ENCODE measurements at places on chromosomes 6 and 20.

- DNase-seq, result no peak
These were observed 158.6 kb upstream of the RIMS1 start for GRCh38 chr6:71727632-71728294.

- DNase-seq, result no peak
These were observed 24.0 kb upstream of the MLN start for GRCh38 chr6:33827546-33828451.

DNA sequence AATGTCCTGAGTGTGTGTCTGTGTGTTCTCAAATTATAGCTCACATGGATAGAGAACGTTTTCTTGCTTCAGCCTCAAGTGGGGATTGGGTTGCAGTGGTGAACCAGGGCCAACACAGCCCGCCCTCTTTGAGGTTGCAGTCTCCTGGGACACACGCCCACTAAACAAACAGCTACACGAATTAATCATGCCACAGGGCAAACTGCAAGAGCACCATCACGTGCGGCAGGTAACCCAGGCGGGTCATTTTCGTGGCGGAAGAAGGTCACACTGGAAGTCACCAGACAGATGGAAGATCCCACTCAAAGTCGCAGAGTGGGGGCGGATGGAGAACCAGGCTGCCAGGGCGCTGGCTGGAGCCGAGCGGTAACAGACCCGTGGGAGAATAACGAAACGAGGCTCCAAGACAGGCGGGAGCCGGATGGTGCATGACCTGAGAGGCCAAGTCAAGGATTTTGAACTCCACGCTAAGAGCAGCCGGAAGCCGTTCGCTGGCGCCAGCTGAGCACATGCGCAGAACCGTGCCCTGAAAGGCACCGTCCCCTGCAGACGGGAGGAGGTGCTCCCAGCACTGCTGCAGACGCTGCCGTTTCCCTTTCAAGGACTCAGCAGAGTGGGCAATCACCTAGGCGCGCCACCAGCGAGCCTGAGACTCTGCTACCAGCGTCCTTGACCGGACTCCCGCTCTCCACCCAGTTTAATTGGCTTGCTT, 10.7 kb downstream of the DLL1 start:
- DNase-seq, result no peak

DNA sequence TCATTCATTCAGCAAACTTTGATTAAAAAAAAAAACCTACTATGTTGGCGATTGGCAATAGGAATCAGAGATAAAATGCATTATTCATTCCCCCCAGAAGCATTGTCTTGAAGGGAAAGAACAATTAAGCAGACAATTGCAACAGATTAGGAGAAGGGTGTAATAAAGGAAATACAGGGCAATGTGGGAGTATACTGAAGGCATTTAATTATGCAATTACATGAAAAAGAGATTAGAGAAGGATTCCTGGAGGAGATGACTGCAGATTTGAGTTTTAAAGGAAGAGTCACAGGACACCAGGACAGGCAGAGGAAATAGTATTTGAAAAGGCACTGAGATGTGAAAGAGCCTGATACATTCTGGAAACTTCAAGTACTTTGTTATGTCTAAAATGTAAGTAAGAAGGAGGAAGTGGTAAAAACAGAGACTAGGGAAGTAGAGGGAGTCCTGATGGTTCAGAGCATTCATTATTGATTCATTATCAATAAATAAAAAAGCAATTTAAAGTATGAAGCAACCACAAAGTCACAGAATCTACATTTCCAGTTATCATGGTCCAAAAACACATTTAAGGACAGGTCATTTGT, 43.7 kb downstream of the THEMIS start:
- no peak for DNase-seq

- DNase-seq, result no peak
These were observed 117.0 kb upstream of the ASCC3 start for GRCh38 chr6:100998111-100998510.

DNA sequence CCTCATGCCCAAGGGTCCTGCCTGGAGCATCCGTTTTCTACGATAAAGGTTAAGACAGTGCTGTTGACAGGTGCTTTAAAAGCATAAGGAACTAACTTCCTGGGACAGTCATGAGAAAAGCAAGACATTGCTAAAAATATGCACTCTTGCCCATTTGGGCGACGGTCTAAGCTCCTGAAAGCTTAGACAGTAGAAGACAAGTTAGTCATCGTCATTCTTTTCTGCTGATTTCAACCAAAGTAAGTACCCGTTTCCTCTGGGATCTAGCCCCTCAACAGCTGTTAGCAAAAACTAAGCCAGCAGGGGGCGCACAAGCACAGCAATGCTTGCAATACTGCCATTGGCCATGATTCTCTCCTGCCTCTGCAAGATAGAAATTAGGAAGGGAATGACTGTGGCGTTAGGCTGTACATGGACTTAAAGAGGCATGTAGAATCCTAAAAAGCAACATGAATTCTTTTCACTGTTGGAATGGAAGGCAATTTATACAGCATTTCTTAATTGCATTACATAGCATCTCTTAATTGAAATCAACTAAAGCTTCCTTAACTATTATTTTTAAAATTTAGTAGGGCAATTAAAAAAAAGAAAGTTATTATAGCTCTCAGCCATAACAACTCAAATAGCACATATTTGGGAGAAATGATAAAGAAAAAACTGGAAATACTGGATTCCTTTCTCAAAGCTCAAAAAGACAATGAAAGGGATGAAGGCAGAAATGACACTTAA, 147.8 kb upstream of the RALGAPA2 start:
- DNase-seq, result peak; percentile 82

- DNase-seq, result peak; percentile 51
These were observed at the start of gene TPBG for GRCh38 chr6:82363428-82364086. TPBG (plus strand) TSS chr6:82363817; CDS start chr6:82364962, 1,145 bp downstream.

DNA sequence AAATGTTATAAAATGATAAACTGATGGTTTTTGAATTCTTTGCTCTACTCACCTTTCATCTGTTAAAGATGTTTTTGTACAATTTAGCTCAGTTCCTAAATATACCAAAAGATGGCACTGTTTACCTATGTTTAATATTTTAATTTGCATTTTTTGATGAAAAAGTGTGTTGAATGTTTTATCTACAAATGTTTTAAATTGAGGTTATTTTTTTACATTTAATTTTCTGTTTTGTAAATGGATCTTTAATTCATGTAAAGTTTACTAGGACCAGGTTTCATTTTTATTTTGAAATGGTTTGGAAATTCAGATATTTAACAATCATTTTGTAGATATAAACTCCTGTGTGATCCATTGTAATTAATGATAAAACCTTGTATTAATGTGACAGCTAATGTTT, 30.0 kb downstream of the CDKAL1 start:
- peak; percentile 29 for DNase-seq

- DNase-seq, result no peak
These were observed 69.5 kb downstream of the FAM217A start for GRCh38 chr6:4009486-4009885.

DNA sequence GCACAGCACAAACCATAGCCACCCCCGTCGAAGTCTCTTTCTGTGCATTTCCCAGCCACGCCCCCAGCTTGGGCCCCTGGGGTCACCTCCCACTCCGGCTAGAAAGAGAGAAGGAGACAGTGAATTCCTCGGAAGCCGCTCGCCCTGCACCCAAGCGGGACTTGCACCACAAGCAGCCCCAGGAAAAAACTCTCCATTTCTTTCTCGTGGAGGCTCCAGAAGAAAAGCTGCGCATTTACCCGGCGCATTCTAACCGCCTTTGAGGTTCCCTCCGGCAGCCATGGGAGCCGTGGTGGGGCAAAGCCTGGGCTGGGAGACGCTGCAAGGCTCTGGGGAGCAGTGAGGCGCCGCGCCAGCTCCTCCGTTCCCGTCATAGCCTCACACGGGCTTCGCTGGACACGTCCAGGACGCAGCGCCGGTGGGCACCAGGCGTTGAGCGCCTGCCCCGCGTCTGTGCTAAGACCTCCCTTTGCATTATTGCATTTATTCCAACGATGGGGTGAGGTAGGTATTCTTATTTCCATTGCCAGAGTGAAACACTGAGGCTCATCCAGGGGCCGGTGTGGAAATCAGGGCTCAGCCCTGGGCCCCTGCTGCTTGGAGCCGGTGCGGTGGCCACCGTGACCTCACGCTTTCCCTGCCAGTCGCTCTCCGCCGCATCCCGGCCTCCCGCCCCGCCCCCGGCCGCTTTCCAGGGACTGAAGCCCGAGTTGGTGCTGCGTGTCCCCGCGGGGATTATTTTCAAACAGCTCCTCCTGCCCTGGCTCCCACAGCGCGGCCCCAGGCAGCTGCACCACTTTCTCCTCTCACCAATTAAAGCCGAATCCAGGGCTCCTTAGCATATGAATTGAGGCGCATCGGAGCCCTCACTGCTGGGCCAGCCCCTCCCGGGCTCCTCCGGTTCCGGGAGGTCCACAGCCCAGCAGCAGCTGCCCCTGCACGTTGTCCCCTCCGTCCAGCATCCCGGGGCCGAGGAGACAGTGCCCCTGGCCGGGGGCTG, 148.3 kb upstream of the AFDN start:
- no peak for DNase-seq

DNA sequence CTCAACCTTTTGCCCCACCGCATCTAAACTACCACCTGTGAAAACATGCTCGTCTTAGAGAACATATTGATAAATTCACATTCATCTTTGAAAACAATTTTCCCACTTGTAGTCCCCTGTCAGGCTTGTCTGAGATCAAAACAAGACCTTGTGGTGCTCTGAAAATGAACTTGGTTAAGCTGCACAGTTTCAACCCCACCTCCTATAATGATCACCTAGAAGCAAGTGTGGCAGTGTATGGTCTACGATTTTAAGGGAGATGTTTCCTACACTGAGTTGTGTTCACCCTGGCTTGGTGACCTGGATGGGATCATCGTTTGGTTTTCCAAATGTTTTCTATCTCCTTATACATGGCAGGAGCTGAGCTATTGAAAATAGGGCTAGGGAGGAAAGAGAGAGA, 539.4 kb downstream of the DOK5 start:
- no peak for DNase-seq

GRCh38 chr20:24017458-24017755, 28.8 kb upstream of the GGTLC1 start:
- DNase-seq, result no peak

DNA sequence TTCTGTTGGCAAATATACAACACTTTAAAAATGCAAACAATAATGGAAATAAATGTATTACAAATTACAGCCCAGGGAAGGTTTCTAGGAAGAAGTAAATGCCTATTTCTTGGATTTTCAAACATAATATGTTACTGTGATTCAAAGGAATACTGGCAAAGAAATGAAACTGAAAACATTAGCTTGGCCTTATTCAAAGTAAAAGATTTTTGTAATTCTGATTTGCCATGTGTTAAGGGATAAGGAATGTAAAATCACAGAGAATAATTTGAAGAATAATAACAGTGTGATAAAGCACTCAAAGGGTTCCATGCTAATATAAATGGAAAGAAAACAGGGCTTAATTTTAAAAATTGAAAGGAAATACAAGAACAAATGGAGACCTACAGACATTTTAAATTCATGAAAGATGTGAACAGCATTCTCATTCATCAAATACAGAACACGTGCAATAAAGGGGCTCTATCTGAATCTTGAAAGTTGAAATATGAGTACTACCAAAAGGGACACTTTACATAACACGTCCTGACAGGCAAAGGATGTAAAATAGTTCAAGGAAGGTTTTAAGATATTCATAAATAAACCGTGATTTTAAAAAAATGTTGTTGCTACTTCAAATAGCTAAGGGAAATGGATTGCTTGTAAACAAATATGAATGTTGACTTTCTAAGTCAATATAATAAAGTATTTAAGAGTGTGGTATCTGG, 138.1 kb downstream of the RFPL4B start:
- no peak for DNase-seq

DNA sequence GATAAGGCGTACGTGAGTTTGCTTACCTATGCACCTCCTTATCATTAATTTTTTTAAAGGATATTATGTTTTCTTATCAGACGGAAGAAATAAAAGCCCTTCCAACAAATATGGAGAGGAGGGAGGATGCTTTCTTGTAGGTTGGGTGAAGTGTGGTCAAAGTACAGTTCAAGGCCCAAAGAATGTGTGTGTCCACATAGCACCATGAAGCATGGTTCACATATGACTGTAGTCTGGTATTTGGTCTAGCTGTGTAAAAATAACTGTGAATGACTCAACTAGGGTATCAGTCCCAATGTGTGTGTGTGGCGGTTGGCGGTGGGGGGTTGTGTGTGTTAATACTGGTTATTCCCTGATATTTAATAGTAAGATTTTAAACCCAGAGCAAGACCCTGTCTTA, 212.7 kb downstream of the TMEM242 start:
- no peak for DNase-seq

DNA sequence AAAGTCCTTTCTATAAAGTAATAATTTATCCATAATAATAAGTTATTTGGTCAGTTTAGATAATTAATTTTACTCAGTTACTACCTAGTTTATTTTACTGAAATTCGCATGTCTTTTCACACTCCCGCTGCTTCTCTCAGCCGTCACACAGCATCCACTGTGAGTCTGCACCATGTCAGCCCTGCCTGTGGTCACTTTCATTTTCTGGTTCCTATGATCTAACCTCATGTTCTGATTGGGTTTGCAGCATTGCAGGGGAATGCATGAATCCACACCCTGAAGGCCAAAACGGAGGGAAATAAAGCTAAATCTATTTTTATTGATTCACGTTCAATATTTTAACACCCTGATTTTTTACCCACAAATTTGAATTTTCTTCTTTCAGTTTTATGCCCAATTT, 47.4 kb downstream of the PDE10A start:
- peak; percentile 80 for DNase-seq

DNA sequence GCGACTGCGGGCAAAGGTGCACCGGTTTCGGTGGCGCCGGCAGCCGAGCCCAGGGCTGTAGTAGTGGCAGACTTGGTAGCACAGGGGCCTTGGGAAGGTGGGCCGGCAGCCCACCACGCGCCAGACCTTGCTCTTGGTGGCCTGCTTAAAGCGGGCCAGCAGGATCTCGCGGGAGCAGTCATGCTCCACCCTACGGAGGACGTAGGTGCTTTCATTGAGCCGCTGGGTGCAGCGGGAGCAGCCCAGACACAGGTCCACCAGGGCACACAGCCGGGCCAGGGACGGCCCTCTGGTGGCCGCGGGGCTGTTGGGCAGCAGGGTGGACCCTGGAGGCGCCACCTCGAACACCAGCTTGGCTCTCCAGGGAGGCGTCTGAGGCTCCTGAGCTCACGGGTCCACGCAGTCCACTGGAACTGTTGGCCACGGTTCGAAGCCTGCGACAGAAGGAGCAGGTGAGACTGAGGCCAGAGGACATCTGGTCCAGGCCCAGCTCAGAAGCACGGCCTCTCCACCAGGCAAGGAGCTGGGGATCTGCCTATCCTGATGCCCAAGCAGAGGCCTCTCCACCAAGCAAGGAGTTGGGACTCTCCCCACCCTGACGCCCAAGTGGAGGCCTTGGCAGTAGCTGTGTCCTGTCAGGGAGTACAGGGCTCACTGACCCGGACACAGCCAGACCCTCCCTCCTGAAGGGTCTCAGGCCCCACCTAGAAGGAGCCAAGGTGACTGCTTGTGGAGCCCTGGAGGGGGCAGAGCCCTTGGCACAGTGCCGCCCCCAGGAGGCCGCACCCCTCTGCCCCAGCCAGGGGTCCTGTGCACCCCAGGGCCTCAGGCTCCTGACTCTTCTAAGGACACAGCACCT, 1.0 kb downstream of the HELZ2 start:
- peak; percentile 10 for DNase-seq

All from ACHN (cell line).